ENCODE measurements at places on chromosomes 5 and 9.
A peak's percentile ranks its signal among the peaks of the same experiment; 100 is the strongest.

DNA sequence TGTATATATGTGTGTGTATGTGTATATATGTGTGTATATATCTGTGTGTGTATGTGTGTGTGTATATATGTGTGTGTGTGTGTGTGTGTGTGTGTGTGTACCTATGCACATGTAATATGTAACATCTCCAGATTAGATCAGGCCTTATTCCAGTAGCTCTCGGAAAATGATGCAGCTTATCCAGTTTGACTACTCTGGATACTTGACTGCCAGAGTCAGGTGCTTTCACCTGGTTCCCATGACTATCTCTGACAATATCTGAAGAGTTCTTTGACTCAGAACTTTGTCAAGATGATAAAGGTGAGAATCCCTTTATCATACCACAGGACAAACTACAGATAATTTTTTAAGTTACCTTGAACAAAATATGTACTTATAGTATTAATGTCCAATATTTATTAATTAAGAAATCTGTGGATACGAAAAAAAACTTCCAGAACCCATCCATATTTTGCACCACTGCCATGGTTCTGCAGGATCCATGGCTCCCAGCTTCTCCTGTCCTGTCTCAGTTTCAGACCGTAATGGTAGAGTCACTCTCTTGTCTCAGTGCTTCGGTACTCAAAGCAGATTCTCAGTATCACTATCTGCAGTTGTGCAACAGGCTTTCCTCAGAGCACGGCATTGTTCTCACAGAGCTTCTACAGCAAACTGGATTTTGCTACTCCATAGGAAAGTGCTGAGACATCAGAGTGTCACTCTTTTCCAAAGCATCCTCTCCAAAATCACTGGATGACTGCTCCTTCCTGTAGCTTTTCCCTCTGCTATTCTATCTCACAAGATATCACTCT, 164.4 kb upstream of the SLC12A2 start:
- no peak overlapping the region for H3K4me3 ChIP-seq
- no peaks in the 10 kb centered on the region for H3K4me1 ChIP-seq
- DNase-seq, result no peak
- H3K36me3 ChIP-seq, result no peaks in the 10 kb centered on the region
- H3K27me3 ChIP-seq, result no peaks in the 10 kb centered on the region

- H3K27me3 ChIP-seq, result no peaks in the 10 kb centered on the region
- no peak overlapping the region for H3K4me3 ChIP-seq
- H3K36me3 ChIP-seq, result no peaks in the 10 kb centered on the region
- DNase-seq, result no peak
Observed at GRCh38 chr9:91033797-91034196, 232.2 kb downstream of the SYK start.

DNA sequence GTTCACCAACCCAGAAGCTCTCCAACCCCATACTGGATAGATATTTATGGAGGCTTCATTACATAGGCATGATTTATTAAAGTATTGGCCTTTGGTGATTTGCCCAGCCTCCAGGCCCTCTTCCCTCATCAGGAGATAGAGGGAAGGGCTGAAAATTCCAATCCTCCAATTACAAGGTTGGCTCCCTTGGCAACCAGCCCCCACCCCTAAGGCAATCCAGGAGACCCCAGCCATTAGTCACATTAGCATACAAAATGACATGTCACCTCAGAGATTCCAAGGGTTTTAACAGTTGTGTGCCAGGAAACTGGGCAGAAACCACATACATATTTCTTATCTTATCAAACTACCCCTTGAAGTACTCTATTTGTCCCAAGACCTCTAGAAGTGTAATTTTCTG, 210.0 kb downstream of the HINT1 start:
- DNase-seq, result no peak
- H3K27ac ChIP-seq, result no peak overlapping the region
- H3K4me3 ChIP-seq, result no peak overlapping the region
- H3K27me3 ChIP-seq, result no peaks in the 10 kb centered on the region

DNA sequence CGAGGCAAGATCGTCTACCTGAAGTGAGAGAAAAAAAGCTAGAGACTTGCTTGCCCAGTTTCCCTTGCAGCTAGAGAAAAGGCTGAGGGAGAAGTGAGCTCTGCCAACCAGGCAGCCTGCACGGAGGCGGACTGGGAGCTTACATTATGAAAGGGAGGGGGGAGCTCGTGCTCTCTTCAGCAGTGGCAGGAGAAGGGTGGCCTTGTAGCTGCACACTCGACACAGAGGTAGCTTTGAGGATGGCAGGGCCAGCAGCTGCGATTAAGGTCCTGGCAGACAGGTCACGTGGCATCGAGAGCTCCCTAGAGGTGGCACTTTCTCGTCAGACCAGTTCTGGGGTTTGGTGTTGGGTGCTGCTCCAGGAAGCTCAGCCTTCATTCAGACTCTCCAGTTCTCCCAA, 26.7 kb downstream of the APBA1 start:
- H3K36me3 ChIP-seq, result 0 out of 2 replicates have a peak, but pooled peaks cover 1% of the 10 kb centered on the region
- no peaks in the 10 kb centered on the region for H3K27me3 ChIP-seq
- no peak for DNase-seq
- H3K4me1 ChIP-seq, result peaks cover 7% of the 10 kb centered on the region
- H3K27ac ChIP-seq, result no peak overlapping the region
- H3K4me3 ChIP-seq, result no peak overlapping the region

GRCh38 chr9:82621447-82621846, 441.5 kb downstream of the RASEF start:
- no peak overlapping the region for H3K27ac ChIP-seq
- no peak overlapping the region for H3K4me3 ChIP-seq
- no peaks in the 10 kb centered on the region for H3K36me3 ChIP-seq
- DNase-seq, result peak; percentile 58
- no peaks in the 10 kb centered on the region for H3K27me3 ChIP-seq
- H3K4me1 ChIP-seq, result peaks cover 1% of the 10 kb centered on the region

GRCh38 chr5:172678902-172679301, 37.8 kb downstream of the NEURL1B start:
- peaks cover 2% of the 10 kb centered on the region for H3K4me1 ChIP-seq
- no peak overlapping the region for H3K27ac ChIP-seq
- no peak for DNase-seq
- H3K27me3 ChIP-seq, result no peaks in the 10 kb centered on the region
- H3K4me3 ChIP-seq, result no peak overlapping the region
- no peaks in the 10 kb centered on the region for H3K36me3 ChIP-seq

GRCh38 chr9:112848316-112849151, 42.1 kb downstream of the SLC46A2 start:
- peaks cover 12% of the 10 kb centered on the region for H3K36me3 ChIP-seq
- no peak overlapping the region for H3K4me3 ChIP-seq
- no peak overlapping the region for H3K27ac ChIP-seq
- peaks cover 6% of the 10 kb centered on the region for H3K4me1 ChIP-seq

GRCh38 chr9:135032041-135032835, 55.2 kb upstream of the OLFM1 start:
- H3K4me3 ChIP-seq, result no peak overlapping the region
- H3K4me1 ChIP-seq, result no peaks in the 10 kb centered on the region
- no peak for DNase-seq
- no peak overlapping the region for H3K27ac ChIP-seq
- H3K27me3 ChIP-seq, result peaks cover 1% of the 10 kb centered on the region

DNA sequence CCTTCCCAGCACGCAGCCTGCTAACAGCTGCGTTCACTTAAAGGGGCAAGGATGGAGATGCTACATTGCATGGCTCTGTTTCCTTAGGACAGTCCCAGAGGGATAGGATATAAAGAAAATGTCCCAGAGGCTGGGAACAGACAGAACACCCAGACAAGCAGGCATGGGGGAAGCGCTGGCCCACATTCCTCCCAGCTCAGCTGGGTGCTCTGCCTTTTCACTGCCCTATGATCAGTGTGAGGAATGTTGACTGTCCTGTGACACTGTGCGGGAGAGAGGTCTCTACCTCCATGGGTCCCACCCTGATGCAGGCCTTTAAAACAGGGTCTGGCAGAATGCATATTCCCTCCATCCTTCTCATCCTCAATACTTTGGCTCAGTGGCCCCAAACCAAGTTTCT, 459.4 kb upstream of the DMAC1 start:
- no peaks in the 10 kb centered on the region for H3K36me3 ChIP-seq
- no peaks in the 10 kb centered on the region for H3K4me1 ChIP-seq
- no peak overlapping the region for H3K27ac ChIP-seq
- no peak for DNase-seq
- H3K4me3 ChIP-seq, result no peak overlapping the region

DNA sequence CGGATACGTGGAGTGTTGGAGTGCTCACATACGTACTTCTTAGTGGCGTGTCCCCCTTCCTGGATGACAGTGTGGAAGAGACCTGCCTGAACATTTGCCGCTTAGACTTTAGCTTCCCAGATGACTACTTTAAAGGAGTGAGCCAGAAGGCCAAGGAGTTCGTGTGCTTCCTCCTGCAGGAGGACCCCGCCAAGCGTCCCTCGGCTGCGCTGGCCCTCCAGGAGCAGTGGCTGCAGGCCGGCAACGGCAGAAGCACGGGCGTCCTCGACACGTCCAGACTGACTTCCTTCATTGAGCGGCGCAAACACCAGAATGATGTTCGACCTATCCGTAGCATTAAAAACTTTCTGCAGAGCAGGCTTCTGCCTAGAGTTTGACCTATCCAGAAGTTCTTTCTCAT, 73.5 kb upstream of the OTULINL start:
- H3K4me1 ChIP-seq, result no peaks in the 10 kb centered on the region
- H3K27me3 ChIP-seq, result no peaks in the 10 kb centered on the region
- peaks cover 69% of the 10 kb centered on the region for H3K36me3 ChIP-seq
- no peak for DNase-seq
- no peak overlapping the region for H3K27ac ChIP-seq
- H3K4me3 ChIP-seq, result no peak overlapping the region

- DNase-seq, result peak; percentile 91
- no peak overlapping the region for H3K27ac ChIP-seq
- no peaks in the 10 kb centered on the region for H3K27me3 ChIP-seq
- H3K4me3 ChIP-seq, result no peak overlapping the region
- 0 out of 2 replicates have a peak, but pooled peaks cover 4% of the 10 kb centered on the region for H3K4me1 ChIP-seq
Observed at GRCh38 chr5:158943057-158943456, 156.7 kb downstream of the EBF1 start.

GRCh38 chr9:21443849-21444625, 3.8 kb downstream of the IFNA1 start:
- H3K36me3 ChIP-seq, result no peaks in the 10 kb centered on the region
- H3K27ac ChIP-seq, result no peak overlapping the region
- no peaks in the 10 kb centered on the region for H3K27me3 ChIP-seq

DNA sequence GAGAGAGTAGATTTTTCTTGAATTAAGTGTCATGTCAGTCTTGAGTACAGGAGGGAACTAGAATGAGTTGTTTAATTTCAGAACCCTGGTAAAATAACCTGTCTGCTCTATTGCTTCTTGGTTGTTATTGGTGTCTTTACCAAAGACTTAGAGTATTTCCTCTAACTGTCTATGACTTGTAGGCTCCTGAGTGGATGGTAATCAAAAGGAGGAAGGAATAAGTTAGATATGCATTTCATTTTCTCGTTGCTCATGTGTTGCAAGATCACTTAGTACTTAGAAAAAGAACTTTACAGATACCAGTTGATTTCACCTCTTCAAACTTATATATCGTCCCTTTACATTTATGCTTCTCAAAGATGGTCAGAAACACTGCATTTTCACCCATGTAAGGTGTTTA, 31.1 kb downstream of the UHRF2 start:
- no peak for DNase-seq
- no peak overlapping the region for H3K27ac ChIP-seq
- H3K4me1 ChIP-seq, result peaks cover 3% of the 10 kb centered on the region

DNA sequence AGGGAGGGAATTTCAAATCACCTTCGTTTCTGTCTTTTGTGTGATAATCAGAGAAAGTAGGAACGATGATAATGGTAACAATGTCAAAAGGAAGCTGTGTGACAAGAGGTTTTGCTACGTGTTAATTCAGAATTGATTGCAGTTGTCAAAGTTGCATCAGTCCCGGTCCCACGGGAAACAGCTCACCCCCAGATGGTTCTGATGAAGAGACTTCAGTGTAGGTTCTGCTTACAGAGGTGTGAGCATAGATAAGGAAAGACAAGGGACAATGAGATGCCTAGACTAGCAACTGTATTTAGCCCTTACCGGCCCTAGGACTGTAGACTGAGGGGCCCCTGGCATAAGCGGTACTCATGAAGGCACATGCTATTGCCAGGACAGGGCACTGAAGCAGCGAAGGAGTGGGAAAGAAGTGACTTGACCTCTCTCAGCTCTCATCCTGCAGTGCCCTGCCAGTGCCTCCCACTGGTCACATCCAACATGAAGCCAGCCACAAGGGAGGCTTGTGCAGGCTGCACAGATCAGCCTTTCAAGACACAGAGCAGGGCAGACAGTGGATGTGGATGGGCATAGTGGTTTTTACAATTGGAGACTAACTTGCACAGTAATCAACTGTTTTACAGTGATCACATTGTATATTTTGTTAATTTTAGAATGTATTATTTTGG, 21.1 kb downstream of the PDE8B start:
- H3K4me3 ChIP-seq, result no peak overlapping the region
- H3K27me3 ChIP-seq, result peaks cover 25% of the 10 kb centered on the region
- no peaks in the 10 kb centered on the region for H3K4me1 ChIP-seq
- no peak overlapping the region for H3K27ac ChIP-seq
- no peak for DNase-seq

GRCh38 chr5:9715891-9716335, 85.8 kb upstream of the TAS2R1 start:
- no peaks in the 10 kb centered on the region for H3K27me3 ChIP-seq
- H3K36me3 ChIP-seq, result no peaks in the 10 kb centered on the region
- DNase-seq, result peak; percentile 86

DNA sequence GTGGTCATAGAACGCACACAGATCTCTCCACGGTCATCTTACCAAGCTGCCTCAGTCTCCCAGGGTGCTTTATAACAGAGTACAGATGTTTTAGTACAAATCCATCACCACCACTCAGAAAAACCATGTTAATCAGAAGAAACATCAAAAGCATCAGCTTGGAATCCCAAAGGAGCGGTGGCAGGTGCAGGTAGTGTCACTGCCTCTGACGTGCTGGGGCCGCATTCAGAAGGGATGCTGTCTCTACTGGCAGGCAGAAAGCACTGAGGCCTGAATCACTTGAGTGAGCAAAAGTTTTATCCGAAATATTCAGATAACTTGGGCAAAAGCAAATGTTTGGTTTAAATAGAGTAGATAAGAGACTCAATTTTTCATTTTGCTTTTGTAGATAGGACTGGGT, 448.4 kb upstream of the ZNF608 start:
- H3K4me3 ChIP-seq, result no peak overlapping the region
- H3K27me3 ChIP-seq, result no peaks in the 10 kb centered on the region
- H3K4me1 ChIP-seq, result peaks cover 3% of the 10 kb centered on the region
- DNase-seq, result no peak

GRCh38 chr9:108073823-108074222, 584.3 kb upstream of the KLF4 start:
- no peak overlapping the region for H3K27ac ChIP-seq
- H3K27me3 ChIP-seq, result peaks cover 2% of the 10 kb centered on the region
- no peak for DNase-seq
- no peaks in the 10 kb centered on the region for H3K36me3 ChIP-seq
- no peaks in the 10 kb centered on the region for H3K4me1 ChIP-seq

GRCh38 chr5:138528208-138528607, 14.8 kb downstream of the ETF1 start:
- peaks cover 11% of the 10 kb centered on the region for H3K36me3 ChIP-seq
- no peak overlapping the region for H3K27ac ChIP-seq
- peaks cover 7% of the 10 kb centered on the region for H3K4me1 ChIP-seq
- H3K4me3 ChIP-seq, result no peak overlapping the region
- no peaks in the 10 kb centered on the region for H3K27me3 ChIP-seq
- DNase-seq, result peak; percentile 48

All from IMR-90 (cell line).